ENCODE measurements at places on chromosomes 1 and 21.
A peak's percentile ranks its signal among the peaks of the same experiment; 100 is the strongest.

DNA sequence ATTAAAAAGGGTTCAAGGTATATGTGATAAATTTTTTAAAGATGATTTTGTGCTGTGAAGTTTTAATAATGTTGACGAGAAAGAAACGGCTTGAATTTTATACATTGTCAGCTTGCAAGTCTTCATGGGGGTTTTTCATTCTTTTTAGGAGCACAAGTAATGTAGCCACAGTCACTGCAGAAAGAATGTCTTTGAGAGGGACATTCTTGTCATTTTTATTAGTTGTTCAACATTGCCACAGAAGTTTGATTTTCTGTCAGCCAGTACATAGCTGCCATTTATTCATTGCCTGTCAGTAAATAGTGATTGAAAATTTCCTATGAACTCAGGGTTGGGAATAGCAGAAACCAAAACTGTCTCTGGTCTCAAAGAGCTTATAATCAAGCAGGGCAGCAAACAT is 156.3 kb downstream of the DHRS3 start:
- DNase-seq: no peak

- no peak for DNase-seq
Observed at GRCh38 chr1:98482611-98483010, 178.9 kb upstream of the SNX7 start.

DNA sequence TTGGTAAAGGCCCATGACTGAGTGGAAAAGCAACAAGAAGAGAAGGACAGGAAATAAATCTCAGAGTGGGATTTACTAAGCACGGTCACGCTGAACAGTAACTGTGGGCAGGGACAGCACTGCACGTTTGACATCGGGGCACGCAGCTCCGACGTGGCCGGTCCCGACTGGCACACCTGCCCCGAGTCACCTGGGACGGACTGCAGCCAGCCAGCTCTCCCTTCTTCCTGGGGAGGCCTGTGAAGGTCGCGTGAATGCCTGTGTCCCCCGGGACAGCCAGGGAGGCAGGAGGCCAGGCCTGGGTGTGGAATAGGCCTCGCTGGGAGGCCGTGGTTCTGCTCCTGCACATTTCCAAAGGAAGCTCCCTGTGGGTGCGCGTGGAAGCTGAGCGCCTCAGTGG is 140.2 kb downstream of the PRDM16 start:
- no peak for DNase-seq

DNA sequence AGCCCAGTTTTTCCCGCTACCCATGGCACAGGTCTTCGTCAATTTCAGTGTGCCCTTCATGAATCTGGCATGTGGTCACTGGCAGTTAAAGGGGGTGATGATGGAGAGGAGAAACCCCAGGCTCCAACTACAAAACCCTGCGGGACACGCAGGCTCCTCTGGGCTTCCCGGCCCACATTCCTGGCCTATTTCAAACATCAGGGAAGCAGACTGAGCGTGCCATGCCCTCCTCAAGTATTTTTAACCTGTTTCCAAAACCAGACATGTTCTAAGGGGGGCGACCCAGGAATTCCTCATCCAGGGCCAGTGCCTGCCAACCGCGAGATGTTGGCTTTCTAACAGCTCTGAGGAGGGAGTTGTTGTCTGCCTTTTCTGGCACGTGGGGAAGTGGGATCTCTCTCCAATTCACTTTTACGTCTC is 85.1 kb downstream of the CAPZB start:
- no peak for DNase-seq

DNA sequence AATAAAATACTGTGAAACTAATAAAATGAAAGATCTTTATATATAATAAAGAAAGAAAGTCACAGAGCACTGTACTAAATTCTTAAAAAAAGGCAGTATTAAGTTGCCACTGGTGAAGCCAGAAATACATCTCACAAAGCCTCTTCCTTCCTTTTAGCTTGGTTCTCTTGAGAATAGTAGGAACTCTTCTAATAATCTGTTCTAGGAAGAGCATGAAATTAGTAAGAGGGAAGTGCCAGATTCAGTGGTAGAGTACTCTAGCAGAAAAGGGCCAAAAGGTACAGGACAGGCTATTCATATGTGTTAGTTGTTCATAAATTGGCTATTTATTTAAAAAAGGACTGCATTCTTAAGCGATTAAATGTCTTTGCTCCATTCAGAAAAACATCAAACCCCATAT is 33.7 kb downstream of the CTTNBP2NL start:
- no peak for DNase-seq

GRCh38 chr1:94020764-94021579 is 100.0 kb downstream of the ABCA4 start:
- no peak for DNase-seq

- no peak for DNase-seq
Observed at GRCh38 chr1:47914952-47915676, 82.1 kb downstream of the TRABD2B start.

DNA sequence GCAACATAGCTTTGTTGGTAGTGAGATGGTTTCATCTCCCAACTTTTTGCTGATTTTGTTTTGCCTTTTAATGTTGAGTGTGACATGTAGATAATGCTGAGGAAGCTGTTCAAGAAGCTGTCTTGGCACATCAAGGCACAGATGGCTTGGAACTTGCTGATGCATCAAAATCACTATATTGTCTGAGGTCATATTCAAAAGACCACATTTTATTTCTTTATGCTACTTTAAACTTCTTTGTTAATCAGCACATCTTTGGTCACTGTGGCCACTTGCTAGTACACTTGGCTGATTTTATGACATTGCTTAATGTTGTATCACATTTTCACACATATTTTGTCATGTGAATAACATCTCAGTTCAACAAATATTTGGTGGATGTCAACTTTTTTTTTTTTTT is 87.1 kb upstream of the BCL10 start:
- DNase-seq: no peak

GRCh38 chr1:154697710-154698109 is 89.7 kb upstream of the ADAR start:
- DNase-seq: no peak

- no peak for DNase-seq
Observed at GRCh38 chr1:5891736-5892135, 100.5 kb downstream of the NPHP4 start.

- DNase-seq: no peak
Observed at GRCh38 chr1:41775956-41776585, 142.7 kb downstream of the HIVEP3 start.

DNA sequence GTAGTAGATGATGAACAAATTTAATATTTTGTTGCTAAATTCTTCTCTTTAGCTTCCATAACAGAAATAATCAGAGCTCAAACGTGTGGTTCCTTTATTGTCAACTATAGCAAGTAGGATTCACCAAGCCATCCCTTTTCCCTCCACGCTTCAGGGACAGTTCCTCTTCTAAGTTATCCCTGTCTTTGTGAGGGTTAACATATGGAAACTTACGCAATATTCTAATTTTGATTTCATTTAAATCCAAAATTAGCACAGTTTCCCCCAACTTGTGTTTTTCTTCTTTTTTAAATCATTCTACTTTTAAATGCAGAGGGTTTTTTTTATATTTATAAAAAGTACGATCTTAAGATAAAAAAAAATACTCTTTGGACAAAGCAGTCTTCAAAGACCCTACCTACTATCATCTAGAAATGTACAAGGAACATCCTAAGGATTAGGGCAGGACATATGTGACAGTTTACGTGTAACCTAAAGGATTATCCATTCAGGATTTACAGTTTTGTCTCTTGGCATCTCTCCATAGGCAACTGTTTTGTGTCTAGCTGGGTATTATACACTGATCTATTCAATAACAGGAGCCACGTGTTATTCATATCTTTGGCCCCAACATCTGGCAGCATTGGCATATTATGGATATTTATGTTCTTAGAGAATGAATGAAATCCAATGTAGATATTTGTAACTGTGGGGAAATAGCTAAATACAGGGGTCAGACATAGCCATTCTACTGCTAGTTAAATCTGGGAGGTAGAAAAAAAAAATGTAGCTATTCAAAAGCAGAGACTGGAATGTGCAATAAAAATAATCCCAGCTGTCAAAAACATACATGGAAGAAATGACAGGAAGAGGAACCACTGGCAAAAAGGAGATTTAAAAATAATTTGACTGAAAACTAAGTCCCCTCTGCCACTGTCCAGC is 272.9 kb downstream of the NEGR1 start:
- no peak for DNase-seq

DNA sequence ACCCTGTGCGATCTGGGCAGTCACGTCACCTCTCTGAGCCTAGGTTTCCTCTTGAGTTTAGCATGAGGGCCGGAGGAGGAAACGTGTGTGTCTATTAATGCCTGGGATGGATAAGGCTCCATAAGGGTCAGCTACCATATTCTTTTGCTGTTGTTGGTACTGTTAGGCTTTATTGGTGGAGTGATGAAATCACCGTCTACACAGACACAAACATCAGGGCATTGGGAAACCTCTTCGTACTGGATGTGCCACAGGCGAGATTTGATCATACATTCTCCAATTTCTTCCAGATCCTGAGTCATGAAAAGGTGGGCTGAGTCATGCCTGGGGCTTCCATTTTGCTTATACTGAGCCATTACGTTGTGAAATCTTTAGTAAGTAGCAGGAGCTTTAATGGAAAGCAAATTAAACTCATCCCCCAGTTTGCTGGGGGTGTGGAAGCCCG is 24.9 kb upstream of the GRHL3 start:
- no peak for DNase-seq

DNA sequence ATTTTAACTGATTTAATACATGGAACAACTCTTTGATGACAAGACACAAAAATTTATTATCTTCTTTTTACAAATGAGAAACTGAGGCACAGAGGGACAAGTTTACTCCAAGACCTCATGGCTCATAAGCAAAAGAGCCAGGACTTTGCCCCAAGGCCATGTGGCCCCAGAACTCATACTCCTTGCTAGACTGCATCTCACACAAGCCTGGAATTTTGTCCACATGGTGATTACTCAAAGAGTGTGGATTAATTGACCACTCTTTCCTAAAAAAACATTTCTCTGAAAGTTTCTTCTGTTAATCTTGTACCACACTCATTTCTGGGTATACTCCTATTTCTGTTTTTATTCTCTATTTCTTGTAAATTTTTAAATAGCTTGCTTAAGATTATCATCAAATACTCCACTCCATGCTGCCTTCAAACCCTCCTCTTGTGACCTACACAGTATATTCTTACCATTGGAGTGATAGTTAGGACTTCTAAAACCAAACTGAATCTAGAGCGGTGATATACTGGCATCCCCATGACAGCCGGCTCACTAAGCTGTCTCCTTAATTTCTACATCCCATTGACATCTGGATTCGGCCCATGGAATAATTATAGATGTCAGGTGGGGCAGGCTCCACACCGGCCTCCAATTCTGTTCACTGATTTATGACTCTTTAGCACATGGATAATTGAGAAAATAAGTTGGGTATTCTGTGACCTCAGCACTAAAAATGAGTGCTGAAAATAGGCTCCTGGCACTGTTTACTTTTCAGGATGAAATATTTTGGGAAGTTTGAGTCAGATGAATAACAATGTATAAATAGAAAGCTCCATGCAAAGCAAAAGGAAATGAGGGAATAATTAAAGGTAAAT is 16.1 kb downstream of the RGS4 start:
- DNase-seq: no peak

DNA sequence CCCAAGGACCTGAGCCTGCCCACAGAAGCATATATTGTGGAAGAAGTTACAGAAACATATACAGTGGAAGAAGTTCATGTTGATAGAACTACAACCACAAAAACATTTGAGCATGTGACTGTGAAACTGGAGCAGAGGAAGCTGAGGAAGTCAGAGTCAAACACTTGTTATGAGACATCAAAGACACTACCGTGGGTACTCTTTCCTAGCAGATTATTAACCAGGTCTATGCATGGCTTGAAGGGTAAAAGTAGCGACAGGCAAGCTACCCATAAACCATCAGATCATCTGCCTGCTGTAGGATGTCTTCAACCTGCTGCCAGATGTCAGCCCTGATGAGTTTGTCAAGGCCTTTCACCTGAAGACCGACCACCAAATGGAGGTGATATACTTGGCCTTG is 35.8 kb downstream of the IVNS1ABP start:
- no peak for DNase-seq

GRCh38 chr1:43199093-43199726 is 27.1 kb downstream of the CFAP57 start:
- no peak for DNase-seq

DNA sequence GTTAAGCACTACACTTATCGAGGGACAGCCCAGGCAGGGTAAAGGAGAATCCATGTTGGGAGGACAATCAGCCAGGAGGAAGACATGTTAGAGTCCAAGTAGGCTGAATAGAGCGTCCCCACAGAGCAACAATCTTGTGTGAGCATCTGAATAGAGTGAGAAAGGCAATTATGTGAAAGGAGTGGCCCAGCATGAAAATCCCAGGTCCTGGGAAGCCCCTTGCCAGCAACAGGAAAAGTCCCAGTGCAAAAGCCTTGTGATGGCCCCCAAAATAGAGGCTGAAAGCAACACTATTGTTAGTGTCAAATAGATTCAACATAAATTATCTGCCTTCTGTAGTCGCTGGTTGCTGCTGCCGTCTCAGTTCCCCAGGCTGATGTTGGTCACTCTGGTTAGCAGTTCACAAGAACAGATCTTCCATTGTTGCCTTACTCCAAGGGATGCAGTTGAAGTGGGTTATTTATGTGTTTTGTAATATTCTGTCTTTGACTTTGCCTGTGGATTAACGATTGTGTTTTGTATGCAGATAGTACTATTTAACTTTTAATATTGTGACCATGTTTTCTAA is 12.1 kb upstream of the ABL2 start:
- no peak for DNase-seq

- DNase-seq: no peak
Observed at GRCh38 chr1:41167667-41168066, 74.4 kb downstream of the SCMH1 start.

DNA sequence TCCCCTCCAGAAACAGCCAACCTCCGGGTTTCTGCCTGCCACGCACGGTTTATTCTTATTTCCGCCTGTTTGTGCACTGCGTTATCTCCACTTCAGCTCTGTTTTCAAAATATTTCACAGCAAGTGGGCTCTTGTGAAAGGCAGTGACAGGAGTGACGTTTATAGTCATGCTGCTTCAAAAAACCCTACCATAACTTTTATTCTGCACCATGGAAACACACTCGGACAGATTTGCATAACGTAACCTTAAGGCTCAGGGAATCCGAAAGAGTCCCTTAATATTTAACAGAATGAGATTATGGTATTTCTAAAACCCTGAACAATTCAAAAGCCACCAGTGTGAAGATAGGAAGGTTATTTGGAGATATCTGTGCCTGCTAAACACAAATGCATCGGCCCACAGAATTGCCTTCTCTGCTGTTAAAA is 782 bp upstream of the SDE2 start:
- DNase-seq: peak; percentile 82

DNA sequence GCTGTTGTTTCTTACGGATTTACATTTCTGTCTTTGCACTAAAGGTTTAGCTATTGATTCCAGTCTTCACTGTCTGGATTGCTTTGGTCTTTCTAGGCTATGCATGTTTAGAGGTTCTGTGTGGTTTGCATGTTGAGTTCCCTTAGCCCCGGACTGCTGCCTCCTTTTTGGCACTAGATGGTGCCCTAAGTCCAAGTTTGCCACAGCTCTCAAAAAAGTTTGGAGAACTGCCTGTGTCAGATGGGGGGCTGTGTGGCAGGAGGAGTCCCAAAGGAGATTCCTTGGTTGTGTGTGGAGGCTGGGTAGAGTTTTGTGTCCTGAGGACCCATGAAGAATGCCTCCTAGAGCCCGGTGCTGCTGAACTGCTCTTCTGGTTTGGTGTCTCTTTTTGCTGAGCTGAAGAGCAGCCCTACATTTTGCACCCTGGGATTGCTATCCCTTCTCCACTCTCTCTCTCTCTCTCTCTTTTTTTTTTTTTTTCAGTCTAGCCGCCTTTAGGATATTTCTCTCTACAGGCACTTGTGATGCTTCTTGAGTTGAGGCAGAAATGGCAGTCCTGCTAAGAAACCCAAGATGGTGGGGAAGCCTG is 74.4 kb downstream of the PTGS2 start:
- no peak for DNase-seq

Data from SIG-M5 (cell line).